ENCODE measurements at places on chromosomes 4 and X.
A peak's percentile ranks its signal among the peaks of the same experiment; 100 is the strongest.

- DNase-seq, result peak; percentile 48
Measured at GRCh38 chrX:119871599-119872395, at the start of the genes NDUFA1 and RNF113A. Gene NDUFA1, plus strand, starts transcription at chrX:119871832. Its CDS starts 80 bp downstream, at chrX:119871912. Gene RNF113A, minus strand, starts transcription at chrX:119871733. Its CDS starts 120 bp downstream, at chrX:119871613.

DNA sequence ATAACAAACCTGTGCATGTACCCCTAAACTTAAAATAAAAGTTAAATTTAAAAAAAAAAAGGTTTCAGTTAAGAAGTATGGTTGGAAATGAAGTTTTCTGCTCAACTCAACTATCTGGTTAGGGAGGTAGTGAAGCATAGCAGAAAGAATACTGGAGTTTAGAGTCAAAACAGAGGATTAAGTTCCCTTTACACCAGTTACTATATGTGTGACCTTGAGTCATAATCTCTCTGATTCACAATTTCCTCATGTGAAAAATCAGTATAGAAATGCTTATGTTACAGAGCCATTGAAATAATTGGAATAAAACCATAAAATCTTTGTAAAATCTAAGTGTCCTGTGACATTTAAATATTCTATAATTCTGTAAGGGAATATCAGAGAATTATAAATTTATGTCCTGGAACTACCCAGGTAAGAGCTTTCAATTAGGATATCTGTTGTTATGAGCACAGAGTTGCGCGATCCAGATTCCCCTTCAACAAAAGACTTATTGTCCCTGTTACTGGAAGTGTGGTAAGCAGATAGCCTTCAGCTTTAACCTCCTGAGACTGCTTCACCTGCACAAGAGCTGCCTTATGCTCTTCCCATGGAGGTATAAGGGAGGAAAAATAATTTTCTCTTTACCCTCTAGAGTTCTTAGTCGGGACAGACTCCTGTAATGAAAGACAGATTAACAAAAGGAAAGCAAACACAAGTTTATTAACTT is 203.8 kb upstream of the NRK start:
- no peak for DNase-seq

GRCh38 chrX:93259029-93259428 is 414.3 kb downstream of the NAP1L3 start:
- DNase-seq, result no peak

GRCh38 chr4:1195109-1195671 is 22.8 kb upstream of the SPON2 start:
- no peak for DNase-seq

GRCh38 chrX:126985981-126986380 is 166.5 kb downstream of the PRR32 start:
- no peak for DNase-seq

DNA sequence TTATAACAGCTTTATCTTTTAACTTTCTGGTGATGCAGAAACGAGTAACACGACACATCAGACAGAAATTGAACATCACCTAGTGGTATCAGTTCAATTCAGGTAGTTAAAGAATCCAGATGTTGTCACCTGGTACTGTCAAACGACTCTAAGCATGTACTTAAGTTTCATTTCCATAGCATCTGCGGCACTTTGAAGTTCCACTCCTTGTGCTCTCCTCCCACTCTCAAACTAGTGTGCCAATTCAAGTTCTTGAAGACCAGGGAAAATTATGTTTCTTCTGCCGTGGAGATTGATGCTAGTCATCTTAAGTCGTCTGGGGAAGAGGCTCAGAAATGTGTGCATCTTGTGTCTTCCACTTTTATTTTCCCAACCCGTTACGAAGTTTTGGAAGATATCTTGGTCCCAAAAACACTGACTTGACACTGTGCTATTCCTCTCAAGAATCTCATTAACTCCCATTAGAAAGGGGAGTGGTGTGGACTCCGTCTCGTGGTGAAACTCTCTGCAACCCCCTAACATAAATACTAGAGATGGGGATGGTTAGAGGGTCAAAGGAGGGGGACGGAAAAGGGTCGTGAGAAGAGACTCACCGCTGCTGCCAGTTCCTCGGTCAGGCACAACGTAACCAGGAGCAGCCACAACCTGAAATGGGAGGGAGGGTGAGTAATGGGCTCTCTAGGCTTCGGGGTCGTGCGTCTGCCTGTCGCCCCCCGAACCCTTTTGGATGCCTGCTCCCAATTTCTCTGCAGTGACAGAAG is 693 bp downstream of the COL4A6 start:
- DNase-seq, result no peak
